Vagina (tissue), 2 donors: ENCODE measurements at places on chromosomes 1 and 21.

DNA sequence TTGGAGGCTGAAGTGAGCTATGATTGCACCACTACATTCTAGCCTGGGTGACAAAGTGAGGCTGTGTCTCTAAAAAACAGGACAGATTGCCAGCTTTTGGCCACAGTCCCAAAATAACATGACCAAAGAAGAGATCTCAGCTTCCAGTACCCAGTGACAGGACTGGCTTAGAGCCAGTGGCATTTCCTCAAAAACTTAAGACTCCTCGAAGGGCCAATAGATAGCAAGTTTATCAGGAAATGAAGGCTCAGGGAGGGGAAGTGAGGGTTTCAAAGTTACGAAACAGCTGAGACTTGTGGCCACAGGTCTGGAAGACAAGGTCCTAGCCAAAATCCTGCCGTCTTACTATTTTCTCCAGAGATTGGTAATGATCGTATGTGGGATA, 6.3 kb upstream of the TMEM39B start:
- DNase-seq: no peak

DNA sequence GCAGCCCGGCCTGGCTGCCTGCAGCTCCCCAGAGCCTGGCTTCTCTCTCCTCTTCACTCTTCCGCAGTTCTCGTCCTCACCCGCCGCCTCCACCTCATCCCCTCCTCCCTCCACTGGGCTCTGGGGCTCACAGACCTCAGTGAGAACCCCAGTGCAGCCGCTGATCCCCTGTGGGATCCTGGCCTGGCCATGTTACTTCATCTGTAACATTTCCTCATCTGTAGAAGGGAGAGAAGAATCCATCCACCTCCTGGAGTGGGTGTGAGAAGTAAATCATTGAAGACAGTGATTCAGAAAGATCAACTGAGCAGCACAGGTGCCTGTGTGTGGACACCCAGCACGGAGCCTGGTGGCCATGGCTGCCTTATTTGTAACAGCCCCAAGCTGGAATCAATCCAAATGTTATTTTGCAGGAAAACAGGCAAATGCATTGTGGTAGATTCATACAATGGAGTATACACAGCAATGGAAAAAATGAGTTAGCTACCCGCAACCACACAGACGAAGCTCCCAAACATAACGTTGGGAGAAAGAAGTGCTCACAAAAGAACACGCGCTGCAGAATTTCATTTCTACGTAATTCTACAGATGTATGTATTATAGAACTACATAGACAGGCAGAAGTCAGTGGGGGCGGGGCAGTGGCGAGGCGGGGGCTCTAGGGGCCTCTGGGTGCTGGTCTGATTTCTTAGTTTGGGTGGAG, 8.7 kb downstream of the LAPTM5 start:
- no peak for DNase-seq

- DNase-seq: no peak
Observed at GRCh38 chr1:69794831-69795230, 227.1 kb downstream of the LRRC7 start.

DNA sequence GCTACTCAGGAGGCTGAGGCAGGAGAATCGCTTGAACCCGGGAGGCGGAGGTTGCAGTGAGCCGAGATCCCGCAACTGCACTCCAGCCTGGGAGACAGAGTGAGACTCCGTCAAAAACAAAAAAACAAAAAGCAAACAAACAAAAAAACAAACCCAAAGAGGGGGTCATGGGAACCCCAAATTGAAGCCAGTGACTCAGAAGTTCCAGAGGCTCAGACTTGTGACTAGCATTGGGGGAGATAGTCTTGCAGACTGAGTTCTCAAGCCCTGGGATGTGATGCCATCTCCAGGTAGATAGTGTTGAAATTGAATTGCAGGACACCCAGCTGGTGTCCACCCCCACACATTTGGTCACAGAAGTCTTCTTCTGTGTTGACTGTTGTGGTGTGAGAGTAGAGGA, 24.9 kb upstream of the ENO1 start:
- no peak for DNase-seq

DNA sequence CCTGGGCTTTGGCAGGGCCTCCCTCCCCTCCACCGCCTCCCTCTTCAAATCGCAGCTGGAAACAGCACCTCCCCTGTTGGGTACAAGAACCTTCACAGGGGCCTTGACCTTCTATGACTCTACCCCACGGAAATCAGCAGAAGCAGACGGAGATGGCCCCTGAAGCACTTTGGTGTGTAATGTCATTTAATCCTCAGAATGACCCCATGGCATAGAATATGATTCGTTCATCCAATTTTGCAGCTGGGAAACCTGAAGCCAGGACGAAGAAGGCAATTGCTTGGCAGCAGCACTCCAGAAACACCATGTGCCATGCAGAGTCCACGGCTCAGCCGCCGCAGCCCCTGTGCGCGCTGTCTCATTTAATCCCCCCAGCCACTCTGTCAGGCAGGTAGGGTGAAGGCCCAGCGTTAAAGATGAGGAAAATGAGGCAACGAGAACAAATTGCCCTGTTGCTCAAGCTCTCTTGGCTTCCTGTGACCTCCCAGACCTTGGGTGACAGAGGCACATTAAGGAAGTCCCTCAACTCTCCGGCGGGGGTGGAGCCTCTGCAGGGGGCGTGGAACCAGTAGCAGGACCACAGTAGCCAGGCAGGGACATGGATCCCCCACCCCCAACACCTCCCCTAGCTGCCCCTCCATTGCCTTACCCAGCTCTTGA, 25.8 kb upstream of the LAPTM5 start:
- DNase-seq: no peak

- no peak for DNase-seq
Observed at GRCh38 chr1:227790034-227790400, 25.5 kb upstream of the PRSS38 start.

DNA sequence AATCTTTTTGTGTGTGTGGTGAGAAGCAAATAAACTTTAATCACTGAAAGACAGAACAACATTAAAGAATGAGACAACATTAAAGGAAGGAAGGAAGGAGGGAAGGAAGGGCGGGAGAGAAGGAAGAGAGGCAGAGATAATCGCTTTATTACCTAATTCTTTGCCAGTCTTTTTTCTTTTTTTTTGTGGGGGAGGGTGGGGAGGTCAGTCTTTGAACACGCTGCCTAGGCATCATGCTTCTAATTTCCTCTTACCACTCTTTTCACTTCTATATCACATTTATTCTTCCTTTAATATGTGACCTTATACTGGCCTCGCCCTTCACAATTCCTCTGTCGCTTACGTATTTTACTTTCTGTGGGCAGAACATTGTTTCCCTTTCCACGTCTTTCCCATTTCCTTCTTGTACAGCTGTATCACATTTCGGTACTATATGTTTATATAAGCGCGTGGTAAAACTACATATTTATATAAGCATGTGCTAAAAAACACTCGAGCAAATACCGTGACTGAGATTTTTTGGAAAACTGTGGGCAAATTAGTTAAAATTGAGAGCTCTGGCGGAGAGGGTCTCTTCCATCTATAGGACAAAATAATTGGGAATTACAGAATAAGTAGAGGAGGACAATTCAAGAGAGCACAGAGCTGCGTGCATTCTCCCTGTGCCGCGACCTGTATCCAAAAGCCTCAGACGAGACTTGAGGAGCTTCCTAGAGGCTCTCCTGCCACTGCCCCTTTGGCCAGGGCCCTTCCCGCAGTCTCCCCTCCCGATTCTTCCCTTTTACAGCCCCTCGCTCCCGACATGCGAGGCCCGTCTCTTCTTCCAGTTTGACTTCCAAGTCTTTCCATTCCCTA, 823 bp upstream of the PRKAA2 start:
- no peak for DNase-seq

- DNase-seq: no peak
Observed at GRCh38 chr1:109762039-109762585, 1.6 kb downstream of the EPS8L3 start.

DNA sequence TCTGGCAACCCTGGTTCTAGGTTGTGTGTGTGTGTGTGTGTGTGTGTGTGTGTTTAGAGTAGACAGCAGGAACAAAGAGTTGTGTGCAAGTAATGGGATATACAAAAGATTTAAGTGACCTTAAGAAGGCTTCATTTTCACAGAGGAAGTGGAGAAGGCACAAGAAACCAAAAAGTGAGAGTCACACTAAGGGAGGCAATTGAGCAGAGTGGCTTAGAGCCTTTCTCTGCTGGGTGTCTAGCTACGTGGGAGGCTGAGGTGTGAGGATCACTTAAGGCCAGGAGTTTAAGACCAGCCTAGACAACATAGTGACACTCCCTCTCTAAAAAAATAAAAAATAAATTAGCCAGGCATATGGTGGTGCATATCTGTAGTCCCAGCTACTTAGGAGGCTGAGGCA, 44.4 kb upstream of the HAO2 start:
- DNase-seq: no peak

DNA sequence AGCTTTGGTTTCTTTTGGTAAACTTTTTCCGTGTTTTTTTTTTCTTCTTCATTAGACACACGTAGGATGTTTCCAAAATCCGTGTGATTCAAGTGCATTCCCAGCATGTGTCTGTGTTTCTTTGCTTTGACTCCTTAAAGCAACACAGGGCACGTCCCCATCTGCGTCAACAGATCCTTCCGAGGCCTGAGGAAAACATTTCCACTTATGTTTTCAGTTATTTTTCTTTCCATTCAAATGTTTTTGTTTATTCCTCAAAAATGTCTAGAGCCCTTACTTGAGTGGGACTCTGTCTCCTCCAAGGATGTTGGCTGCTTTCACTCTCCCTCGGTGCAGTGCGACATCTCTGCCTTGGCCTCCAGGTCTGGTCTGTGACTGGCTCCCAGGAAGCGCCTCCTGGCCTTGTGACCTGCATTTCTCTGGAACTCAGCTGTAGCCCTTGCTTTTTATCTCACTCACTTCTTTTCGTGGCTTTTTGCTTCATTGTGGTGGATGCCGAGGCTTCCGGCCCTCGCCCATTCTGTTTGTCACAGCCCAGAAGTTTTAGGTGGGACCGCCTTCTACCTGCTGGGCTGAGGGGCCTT, 31.3 kb upstream of the SLC19A1 start:
- no peak for DNase-seq

GRCh38 chr1:183226963-183227362, 40.9 kb downstream of the LAMC2 start:
- no peak for DNase-seq

GRCh38 chr1:9422911-9423505, 116.3 kb upstream of the SLC25A33 start:
- DNase-seq: no peak

GRCh38 chr1:182781841-182782586, 7.6 kb upstream of the NPL start:
- no peak for DNase-seq

DNA sequence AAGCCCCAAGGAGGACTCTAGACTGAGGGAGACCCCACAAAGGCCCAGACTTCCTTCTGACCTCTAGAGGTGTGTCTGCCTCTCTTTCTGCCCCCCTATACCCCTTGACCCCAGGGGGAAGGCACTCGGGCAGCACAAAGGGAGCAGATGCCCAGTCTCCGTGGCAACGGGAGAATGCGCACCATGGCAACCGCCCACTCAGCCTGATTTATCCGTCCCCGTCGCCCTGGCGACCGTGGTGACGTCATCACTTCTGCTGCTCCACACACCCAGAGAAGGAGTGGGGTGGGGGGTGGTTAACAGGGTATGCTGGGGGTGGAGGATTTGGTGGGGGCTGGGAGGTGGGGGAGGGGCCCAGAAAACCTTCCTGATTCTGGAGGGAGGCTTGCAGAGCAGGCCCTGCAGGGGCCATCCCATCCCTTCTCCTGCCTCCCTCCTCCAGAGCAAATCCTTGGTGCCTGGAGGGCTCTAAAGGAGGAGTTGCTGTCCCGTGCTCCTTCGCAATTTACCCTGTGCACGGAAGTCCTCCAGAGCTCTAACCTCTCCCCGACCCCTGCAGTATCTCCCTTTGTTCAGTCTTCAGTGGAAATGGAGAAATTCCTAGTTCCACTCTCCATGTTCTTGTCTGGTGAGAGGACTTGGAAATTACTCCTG, 6.3 kb downstream of the CELF3 start:
- DNase-seq: no peak

GRCh38 chr1:15277933-15278332, 30.9 kb downstream of the FHAD1 start:
- DNase-seq: peak; percentile 8

DNA sequence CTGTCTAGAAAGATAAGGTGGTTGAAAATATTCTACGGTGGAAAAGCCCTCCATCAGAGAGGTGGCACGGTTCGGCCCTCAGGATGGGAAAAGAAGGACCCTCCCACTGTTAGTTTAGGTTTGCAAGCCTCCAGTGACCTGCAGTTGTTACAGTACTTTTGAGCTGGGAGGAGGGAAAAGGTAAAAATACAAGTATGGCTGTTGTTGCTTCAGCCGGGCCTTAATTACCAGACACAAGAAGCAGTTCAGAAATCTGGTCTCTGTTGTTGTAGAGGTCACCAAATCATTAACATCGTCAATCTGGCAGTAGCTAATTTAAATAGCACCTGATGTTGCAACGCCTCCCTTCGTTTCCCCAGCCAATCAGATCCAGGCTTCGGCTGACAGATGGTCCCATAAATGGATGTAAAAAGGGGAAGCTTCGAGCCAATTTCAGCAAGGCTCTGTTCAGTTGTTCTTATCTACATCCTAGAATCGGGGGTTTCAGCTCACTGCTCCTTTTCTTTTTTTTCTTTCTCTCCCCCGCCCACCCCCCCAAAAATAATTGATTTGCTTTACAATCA, at the start of gene ELAVL4:
Gene ELAVL4, plus strand, starts transcription at position 424 of the 563 bp plus-strand sequence. CDS start 270 bp downstream, outside the sequence.
- DNase-seq: no peak

GRCh38 chr1:56456435-56457101, 122.8 kb downstream of the PLPP3 start:
- DNase-seq: no peak

DNA sequence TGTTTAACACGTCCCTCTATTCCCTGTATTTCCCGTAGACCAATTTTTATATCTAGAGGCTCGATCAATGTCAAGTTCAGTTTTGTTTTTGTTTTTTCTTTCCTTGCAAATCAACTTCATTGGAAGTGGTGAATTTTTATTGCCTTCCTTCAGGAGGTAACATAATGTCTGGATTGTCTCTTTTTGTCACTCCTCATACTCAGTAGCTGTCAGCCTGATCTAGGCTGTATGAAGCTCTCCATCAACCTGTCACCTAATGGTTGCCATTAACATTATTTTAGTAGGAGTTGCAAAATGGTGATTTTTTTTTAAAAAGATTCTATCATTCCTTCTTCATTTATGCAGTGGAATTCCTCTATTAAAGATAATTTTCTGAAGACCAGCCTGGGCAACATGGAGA, 49.7 kb upstream of the KIF26B start:
- DNase-seq: no peak

DNA sequence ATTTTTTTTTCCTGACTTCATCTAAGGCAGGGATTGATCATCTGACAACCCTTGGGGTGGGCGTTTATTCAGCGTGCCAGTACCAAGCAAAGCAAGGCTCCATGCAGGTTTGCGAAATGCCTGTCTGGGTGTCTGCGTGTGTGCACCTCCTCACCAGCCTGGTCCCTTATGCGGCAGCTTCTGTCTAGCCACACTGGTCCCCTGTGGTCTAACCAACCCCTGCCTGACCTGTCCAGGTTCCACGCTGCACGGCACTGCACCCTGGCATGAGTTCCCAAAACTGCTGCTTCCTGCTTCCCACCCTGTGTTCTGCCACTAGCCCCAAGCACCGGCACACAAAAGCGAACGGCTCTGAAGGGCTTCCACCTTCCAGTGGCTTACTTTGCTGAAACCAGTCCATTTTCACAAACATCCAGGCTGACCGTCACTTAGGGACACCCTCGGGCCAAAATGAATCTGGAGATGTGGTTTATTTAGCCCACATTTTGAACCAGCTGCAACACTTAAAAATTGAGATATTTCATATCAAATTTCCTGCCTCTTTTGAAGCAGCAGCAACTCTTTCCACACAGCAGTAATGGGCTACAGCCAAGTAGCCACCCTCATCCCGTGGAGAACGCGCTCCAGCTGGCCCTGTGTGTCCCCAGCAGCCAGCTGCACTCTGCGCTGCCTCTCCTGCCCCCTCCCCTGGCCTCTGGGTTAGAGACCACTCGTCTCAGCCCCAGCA, 55.7 kb downstream of the HLCS start:
- DNase-seq: no peak

- no peak for DNase-seq
Observed at GRCh38 chr1:180186831-180187230, 32.2 kb downstream of the QSOX1 start.
